ENCODE measurements at places on chromosomes 5 and 9.
A peak's percentile ranks its signal among the peaks of the same experiment; 100 is the strongest.

DNA sequence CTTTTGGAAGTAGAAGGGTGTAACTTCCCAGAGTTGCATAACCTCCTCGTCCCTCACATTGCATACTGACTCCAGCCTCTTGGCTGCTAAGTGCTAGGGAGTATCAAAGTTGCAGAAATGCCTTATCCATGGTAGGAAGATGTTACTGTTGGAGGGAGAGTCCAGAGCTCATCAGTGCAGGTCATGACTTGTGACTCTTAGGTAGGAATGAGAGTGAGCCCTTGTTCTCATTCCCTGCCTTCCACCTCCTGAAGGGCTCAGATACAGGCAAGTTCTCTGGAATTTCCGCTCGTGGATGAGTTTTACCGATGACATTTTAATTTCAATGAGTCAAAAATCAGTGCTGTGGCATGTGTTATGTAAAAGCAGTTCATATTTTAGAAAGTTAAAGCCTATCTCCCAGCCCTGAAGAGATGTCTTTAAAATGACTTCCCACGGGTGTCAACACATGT, 17.0 kb downstream of the IRX1 start:
- no peak for DNase-seq

DNA sequence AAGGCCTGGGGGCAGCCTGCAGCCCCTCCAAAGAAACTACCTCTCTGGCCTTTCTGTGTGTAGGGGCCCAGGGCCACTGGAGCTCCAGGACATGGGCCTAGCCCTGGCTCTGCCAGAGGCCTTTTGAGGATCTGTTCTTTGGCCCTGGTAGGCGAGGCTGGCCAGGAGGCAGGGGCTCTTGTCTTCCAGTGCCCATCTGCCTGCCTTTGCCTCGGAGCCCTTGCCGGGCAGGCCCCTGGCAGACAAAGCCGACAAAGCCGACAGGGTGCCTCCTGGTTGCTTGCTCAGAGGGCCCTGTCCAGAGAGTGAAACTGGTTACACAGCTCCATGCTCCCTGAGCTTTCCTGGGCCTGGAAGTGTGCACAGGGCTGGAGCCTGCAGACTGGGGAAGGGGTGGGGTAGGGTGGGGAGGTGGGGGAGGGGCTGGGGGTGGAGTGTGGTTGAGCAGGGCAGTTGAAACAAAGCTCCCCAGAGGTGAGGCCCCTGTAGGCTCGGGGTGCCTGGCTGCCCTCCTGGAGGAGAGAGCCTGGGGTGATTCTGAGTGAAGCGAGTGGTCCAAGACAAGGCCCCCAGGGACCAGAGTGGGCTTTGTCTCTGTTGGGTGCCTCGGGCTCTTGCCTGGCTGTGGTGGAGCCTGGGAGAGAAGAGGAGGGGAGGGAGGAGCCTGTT, 29.3 kb downstream of the PTPA start:
- peak; percentile 31 for DNase-seq

GRCh38 chr5:121533814-121534213, 317.9 kb upstream of the FTMT start:
- DNase-seq = no peak

DNA sequence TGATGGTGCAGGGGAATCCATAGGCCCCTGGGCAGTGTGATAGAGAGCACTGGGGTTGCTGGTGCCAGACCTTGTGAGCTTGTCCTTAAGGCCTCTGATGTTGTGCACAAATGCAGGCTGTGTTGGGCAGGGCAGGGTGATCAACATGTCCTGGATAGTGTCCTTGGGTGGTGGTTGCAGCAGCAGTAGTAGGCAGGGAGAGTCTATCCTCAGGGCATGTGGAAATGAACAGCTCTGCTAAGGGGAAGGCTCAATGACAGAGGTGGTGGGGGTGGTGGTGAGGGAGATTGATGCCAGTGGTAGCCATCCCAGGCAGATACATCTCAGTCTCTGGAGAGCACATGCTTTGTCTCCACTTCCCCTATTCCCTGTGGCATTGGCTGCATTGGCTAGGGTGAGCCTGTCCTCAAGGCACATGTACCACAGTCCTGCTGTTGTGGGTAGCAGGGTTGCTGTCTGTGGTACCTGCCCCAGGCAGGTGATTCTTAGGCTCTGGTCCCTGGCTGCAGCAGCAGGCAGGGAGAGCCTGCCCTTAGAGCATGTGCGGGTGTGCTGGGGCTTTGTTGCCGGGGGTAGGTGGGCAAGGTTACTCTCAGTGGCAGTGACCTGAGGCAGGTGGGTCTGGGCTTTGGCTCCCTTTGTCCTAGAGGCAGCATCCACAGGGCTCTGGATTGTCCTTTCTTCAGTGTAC, 111.1 kb downstream of the WDR70 start:
- no peak for DNase-seq

DNA sequence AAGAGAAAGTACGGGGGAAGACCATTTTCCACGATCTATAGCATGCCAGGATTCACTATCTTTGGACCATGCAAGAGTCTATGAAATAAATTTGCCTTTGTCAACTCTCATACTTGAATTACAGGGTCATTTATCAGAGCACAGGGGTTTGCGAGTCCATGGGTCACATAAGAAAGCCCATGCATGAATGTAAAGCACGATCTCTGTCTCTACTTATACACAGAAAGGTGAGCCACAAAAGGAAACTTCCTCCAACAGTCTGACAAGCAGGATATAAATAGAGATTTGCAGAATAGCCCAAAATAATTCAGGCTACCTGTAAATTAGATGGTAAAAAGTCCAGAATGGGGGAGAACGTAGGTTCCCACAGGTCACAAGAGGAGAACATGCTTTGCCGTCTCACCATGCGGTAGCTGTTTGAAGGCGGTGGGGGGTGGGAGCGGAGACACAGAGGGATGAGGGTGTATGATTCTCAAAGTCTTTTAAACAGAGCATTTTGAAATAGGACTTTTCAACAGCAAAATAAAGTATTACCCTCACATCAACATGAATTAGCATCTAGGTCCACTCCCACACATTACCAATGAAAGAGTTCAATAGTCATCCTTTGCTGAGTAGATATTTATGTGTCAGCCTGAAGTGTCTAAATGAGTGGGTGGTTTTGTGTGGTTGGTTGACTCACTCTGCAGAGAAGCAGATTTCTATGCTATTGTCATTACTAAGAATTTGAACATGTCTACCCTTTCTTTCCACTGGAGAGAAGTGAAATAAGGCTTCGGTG, 279.7 kb downstream of the EBF1 start:
- DNase-seq = no peak

DNA sequence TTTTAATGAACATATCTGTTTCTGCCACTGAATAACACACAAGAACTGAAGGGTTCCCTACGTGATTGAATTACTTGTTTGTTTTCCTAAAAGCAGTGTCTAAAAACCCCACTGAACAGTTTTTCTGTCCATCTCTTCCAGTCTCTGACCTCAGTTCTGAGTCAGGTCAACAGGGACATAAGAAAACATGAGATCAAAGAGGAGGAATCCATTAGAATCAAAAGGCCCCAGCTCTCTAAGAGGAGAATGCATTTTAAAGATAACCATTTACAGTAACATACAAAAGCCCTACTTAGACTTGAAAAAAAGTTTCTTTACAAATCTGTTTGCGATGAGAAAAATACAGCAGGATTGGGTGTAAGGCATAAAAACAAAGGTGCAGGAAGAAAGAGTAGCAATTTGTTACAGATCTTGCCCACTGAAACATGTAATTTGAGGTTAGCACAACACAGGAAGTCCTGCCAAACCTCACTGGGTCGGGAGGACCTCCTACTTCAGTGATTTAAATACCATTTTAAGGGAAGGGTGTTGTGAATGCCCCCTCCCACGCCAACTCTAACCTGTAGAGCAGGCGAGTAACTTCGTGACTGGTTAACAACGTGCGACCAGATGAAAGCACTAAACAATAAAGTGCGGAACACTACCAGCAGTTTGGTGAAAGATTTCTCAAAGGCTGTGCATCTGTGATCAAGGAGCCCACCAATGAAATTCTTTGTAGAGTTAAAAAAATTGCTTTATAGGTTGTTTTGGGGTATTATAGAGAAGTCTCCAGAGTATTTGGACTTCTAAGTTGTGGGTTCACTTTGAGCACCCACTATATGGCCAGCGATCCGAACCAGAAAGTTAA, 1.3 kb downstream of the QSOX2 start:
- DNase-seq = no peak

GRCh38 chr5:142293486-142293885, 31.3 kb downstream of the SPRY4 start:
- no peak for DNase-seq

DNA sequence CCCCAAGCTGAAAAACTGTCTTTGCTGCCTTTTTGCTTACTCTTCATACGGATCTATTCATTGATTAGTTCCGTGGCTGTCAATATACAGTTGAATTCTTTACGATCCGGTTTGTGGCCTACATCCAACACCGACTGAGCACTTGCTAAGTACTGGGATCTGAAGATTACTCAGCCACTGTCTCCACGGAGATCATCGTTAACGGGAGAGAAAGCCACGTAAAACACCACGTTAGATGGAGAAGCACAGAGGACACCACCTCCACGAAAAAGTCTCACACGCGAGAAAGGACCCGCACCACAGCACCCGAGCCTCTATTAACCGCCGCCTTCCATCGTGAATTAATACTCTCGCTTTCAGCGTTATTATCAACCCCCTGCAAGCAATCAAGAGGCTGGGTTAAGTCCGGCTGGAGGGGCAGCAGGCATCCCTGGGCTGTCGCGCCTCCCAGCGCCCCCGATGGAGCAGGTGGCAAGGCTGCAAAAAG, 650 bp downstream of the ELP1 start:
- DNase-seq = no peak

- no peak for DNase-seq
These were observed 24.7 kb downstream of the ZBTB34 start for GRCh38 chr9:126885131-126885641.

DNA sequence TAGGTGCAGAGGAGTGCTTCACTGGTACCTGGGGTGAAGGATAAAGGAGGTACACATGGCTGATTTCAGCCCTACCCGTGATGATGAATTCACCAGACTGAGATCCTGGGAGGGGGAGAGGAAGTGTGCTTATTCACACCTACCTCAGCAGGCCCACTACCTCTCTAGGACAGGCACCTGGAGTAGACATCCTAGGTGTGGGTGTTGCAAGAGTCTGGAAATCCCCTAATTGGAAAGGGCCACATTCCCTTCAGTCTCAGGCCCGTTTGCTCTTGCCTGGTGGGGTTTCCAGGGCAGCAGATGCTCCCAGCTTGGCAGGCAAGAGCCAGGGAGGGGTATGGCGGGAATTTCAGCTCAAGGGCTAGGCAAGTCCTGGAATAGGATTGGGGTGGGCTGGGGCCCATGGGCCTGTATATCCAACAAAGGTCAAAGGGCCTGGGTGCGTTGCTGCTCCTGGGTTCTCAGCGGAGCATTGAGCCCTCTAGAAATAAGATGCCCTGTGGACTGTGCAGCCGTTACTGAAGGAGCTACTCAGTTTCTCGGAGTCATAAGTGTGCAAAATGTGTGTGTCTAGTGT, 5.8 kb upstream of the CCL21 start:
- no peak for DNase-seq

DNA sequence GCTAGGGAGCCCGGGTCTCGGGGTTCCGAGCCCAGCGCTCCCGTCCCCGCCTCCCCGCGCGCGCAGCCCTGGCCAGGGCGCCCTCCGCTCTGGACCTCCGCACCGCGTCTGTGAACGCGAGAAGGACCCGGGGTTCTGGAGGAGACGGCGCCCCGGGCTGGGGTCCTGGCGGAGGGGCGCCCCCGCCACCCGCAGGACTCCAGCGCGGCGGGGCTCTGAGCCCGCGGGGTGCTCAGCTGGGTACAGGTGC, 431 bp downstream of the TMOD1 start:
- DNase-seq = peak; percentile 47

DNA sequence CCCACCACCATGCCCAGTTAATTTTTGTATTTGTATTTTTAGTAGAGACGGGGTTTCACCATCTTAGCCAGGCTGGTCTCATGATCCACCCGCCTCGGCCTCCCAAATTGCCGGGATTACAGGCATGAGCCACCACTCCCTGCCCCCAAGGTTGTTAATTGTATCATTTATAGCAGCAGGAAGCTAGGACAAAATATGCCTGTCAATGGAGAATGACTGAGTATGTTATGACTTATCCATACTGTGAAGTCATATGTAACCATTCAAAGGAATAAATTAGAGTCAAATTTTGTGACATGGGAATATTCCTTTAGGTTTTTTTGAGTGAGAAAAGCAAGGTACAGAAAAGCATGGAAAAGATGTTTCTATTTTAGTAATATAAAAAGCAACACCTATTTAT, 3.9 kb upstream of the DAB2 start:
- DNase-seq = no peak

GRCh38 chr5:173642895-173643481, 26.5 kb upstream of the BOD1 start:
- DNase-seq = no peak

- DNase-seq = no peak
These were observed 79.2 kb upstream of the TGFBR1 start for GRCh38 chr9:99025616-99026270.

DNA sequence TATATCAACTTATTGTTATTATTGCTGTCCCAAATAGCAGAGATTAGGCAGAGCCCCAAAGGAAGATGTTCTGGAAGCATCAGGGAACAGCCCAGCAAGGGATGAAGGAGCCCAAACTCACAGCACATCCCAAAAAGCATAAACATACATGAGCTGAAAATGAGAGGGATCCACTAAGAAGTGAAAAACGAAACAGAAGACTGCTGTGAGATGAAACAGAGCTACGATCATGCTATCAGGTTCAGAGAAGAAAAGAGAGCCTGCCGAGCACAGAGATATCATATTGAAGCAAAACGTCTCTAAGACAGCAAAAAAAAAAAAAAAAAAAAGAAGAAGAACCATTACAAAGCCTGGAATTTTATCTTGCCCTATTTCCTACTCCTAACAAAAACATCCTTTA, 127.3 kb downstream of the ZNF608 start:
- no peak for DNase-seq

- DNase-seq = no peak
These were observed 108.2 kb upstream of the IFNE start for GRCh38 chr9:21590058-21590996.

DNA sequence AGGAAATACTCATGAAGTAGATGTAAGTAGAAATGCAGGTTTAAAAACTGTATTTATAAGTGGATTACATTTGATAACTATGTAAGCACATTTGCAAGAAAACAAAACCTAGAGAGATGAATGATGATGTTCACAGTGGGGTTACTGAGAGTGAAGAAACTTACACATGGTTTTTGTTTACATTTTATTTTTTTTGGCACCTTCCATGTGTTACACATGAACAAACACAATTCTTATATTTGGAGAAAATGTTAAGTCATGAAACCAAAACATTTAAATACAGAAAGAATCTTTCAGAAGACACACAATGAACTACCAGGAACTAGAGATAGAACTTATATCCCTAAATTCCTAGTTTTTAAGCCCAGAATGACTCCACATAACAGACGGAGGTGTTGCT, 51.5 kb upstream of the SPATA31E1 start:
- DNase-seq = no peak
